ENCODE measurements at places on chromosomes 7 and 10.

- DNase-seq: no peak
Measured at GRCh38 chr10:61160253-61160652, 216.3 kb upstream of the RHOBTB1 start.

GRCh38 chr7:93938293-93938692 is 16.8 kb downstream of the GNG11 start:
- DNase-seq: no peak

- no peak for DNase-seq
Measured at GRCh38 chr7:131607291-131608115, 51.1 kb upstream of the PODXL start.

DNA sequence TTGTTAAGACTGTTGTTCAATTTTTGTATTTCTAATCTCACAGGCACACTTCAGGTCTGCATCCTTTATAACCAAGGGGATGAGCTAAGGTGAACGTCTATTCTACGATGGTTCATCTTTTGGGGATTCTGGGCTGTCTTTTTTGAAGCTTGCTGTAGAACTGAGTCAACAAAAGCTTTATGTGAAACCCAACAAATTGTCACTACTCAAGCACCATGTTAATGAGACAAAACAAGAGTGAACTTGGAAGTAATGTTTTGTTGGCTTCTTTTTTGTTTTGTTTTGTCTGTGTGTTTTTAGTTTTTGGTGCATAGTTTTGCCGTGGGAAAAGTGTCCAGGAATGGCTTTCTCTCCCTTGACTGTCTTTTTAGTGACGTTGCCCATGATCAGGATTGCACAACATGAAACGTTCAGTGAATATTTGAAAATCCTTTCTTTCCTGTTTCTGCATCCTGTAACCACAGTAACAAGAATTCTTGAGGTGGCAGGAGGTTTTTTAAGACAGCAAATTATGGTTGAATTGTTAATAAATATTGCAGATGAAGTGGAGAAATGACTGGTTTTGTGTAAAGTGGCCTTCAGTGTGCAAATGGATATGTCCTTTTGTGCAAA is 65.6 kb downstream of the WIPF3 start:
- no peak for DNase-seq

GRCh38 chr7:72321081-72321480 is 91.1 kb downstream of the CALN1 start:
- no peak for DNase-seq

GRCh38 chr7:36441344-36442022 is 51.8 kb downstream of the ANLN start:
- no peak for DNase-seq

Data from activated CD8-positive, alpha-beta T cell treated with anti-CD3 and anti-CD28 coated beads for 36 hours (primary cell).